ENCODE measurements at places on chromosomes 4 and X.

- no peak for DNase-seq
Measured at GRCh38 chrX:96764864-96765263, 80.2 kb downstream of the DIAPH2 start.

DNA sequence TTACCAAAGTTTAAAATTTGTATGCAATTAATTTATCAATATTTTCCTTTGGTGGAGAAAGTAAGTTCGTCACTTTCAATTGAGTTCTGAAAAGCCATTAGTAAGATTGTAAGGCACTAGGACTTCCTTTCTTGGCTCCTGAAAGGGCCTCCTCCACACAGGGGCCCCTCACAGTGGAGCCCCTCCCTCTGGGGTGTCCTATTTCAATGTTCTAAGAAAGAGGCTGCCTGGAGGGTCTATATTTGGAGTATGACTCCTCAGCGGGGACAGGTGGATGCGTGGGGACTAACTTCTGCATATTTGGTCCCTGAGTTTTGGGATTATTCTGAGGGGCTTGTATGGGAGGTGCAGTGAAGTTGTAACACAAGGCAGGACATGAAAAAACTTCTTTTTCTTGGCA is 1.6 kb upstream of the ARMCX4 start:
- DNase-seq: no peak

GRCh38 chrX:148567229-148567628 is 66.8 kb downstream of the AFF2 start:
- DNase-seq: no peak

DNA sequence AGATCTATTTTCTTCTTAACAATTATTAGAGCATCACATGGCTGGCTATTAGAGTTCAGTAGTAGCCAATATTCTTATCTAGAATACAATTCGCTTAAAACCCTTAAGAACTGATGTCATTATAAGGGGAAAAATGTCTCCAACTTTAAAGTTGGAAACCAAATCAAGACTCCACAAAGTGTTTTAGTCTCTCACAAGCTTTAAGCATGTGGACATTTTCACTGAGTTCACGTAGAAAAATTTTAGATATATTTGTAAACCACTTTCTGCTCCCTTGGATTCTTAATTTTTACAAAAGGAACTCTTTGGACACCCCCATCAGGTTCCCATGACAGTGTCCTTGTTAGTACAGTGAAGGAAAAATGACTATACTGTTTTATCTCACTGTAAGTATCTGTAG is 123.9 kb upstream of the NAP1L5 start:
- DNase-seq: no peak

DNA sequence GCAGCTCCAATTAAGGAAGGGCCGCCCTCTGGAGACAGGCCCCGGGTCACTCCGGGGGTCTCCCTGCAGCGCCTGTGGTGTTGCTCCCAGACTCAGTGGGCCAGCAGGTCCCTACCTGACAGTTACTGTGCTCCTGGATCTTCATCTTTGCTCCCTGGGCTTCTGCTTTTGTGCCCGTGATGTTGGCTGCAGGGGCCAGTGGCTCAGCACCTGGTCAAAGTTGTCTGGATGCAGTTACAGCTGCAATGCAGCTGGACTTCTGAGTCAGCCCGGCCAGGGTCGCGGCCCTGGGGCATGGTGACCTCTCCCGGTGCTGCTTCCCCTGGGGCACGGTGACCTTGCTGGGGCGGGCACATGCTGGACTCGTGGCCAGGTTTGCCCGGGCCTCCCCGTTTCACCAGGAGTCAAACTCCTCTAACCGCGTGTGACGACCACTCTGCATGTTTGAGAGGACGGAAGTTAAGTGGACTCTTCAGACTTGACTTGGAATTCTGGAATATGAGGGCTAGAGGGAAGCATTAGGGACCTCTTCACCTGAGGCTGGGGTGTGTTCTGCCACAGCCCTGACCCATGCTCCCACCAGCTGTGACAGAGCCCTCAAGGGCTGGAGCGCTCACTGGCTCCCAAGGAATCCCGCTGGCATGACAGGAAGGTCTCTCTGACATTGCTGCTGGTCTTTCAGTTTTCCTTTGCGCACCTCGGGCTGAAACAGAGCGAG is 3.7 kb downstream of the CTAG2 start:
- DNase-seq: no peak

DNA sequence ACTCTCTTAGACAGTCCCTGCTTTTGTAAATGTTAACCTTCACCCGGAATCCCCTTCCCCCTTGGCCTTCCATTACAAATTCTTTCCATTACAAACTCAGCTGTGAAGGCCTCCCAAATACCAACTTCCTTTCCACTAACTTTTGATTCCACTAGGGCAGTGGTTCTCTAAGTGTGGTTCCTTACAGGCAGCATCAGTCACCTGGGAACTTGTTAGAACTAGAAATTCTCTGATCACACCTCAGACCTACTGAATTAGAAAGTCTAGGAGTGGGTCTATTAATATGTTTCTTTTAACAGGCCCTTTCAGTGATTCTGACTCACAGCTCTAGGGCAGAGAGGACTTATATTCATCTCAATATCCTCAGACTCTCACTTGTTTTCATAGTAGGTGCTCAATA is 19.0 kb upstream of the MRPL1 start:
- DNase-seq: no peak

DNA sequence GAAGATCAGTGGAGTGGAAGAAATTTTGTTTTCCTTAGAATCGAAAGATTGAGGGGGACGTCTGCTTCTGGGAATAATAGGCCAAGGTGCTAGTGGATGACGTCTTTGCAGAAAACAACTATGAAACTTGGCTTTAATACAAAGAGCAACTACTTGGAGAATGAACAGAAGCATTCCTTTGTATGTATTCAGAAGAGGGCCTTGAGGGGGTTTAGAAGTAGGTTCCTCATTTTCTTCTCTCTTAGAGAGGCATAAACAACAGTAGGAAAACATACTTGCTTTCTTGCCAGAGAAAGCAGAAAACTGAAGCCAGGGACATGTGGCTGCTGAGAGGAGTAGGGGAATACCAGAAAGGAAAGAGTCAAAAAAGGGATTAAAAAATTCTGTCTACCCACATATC is 167.8 kb downstream of the ZNF330 start:
- no peak for DNase-seq

- no peak for DNase-seq
Measured at GRCh38 chr4:139461022-139461628, 7.2 kb downstream of the RAB33B start.

DNA sequence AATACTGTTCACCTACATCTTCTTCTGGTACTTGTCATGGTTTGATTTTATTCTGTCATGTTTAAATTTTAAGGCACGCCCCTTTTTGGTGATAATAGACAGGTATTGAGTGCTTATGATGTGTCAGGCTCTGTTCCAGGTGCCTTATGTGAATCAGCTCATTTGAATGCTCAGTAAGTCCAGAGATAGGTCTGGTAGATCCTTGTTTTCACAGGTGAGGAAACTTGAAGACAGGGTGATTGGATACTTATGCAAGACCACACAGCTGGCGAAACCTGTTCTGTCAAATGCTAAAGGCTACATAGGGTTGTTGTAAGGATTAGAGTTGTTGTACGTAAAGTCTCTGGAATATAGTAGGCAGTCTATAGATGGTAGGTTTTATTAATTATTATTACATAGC is 9.6 kb upstream of the SLC25A14 start:
- no peak for DNase-seq

GRCh38 chrX:40087425-40088298 is 10.1 kb downstream of the BCOR start:
- no peak for DNase-seq

- DNase-seq: no peak
Measured at GRCh38 chr4:176614793-176615192, 177.9 kb downstream of the VEGFC start.

- no peak for DNase-seq
Measured at GRCh38 chrX:1169189-1169588, 43.3 kb downstream of the CRLF2 start.

DNA sequence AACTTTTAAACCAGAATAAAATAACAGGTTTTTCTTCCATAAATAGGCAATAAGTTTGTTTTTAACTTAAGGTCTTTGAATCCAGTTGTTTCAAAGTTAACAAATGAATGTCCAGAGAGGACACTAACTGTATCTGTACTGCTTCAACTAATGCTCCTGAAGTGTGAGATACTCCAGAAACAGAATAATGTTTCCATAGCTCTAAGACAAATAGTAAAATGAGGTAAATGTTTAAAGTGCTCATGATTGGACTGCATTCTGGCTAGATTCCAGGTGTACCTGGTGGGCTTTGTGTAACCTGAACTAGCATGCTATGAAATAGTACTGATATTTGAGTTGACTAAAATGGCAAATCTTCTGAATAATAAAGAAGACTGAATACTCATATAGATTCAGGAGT is 51.7 kb downstream of the METTL14 start:
- no peak for DNase-seq

DNA sequence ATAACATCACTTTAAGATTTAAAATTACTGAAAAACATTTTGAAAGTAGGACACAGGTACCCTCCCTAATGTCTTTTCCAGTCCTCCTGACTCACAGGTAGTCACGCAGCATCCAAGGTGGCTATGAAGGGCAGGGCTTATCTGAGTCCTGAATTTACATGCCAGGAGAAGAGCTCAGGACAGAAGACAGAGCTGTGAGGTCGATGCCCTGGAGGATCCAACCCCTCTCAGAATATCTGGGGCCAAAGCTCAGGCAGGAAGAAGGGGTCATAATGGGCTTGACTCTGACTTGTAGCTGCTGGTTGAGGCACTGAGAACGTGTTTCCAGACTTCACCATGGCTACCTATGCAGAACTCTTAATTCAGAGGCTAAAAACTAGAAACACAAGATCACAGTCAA is 177.5 kb downstream of the AASDH start:
- no peak for DNase-seq

- no peak for DNase-seq
Measured at GRCh38 chr4:41365681-41366080, 109.0 kb downstream of the UCHL1 start.

DNA sequence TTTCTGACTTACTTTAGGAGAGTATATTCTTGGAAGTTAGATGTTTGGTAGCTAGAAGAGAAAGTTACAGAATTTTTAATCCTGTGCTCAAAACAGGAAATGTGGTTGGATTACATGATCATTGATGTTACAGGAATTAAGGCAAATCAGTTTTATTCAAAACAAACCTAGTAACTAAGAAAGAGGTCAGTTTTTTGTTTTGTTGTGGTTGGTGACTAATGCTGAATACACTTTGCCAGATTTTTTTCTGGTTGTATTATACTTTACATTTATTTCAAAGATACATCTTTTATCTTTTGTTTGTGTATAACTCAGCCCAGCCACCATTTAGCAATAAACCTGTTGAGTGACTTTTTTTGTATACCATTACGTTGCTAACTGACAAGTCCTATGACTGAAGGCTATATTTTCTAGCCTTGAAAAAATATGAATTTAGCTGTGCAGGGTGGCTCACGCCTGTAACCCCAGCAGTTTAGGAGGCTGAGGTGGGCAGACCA is 116.7 kb downstream of the KLHL8 start:
- DNase-seq: no peak

Measured in GM12891 (cell line).